Coronary artery (tissue), 2 donors: ENCODE measurements at places on chromosomes 5 and 9.

DNA sequence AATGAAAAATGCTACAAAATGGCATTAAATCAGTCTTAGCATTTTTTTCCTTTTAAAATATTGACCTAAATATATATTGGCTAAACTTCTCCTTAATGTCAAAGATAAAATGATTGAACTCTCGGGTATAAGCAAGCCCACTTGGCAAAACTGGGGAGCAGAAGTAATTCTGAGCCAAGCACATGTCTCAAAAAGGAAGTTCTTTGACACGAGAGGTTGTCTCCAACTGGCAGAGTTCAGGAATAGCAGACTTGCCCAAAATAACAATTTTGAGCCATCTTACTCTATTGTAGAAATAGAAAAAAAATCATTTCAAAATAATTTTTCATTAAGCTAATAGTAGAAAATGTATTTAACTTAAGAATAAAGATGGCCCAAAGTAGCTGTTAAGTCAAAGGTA is 10.4 kb upstream of the MLLT3 start:
- no peak for DNase-seq

GRCh38 chr9:95409650-95410426 is 92.3 kb upstream of the FANCC start:
- DNase-seq, result no peak

- no peak for DNase-seq
Observed at GRCh38 chr9:130732136-130732535, 38.6 kb downstream of the EXOSC2 start.

DNA sequence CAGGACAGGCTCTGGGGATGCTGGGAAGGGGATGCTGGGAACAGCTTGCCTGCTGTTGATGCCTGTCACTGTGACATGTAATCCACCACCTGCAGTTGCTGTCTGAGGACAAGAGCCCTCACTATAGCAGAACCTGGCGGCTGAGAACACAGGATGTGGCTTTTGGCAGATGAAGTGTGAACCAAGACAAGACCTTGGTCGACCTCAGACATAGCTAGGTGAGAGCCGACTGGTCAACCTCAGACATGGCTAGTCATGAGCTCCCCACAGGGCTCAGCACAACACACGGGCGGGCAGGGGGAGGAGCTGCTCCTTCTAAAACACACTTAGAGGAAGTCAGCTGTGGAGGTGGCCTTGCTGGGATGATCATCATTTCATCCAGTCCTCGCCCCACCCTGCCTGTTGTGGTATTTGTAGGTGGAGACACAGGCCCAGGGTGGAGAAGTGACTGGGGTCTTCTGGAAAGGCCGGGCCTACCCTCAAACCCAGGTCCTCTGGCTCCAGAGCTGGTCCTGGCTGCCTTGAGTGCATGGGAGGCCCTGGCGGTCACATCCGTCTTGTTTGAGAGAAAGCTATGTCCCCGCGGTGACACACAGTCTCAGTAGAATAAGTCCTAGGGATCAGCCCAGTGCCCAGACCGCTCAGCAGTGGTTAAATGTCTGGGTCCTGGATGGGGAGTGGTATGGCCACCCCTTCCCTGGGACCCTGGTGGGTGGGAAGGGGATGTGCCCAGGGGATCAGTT is 6.1 kb downstream of the SUSD3 start:
- DNase-seq, result no peak

GRCh38 chr9:86262492-86262891 is 3.0 kb upstream of the C9orf153 start:
- DNase-seq, result no peak

GRCh38 chr5:103582364-103582763 is 19.8 kb upstream of the NUDT12 start:
- DNase-seq, result no peak

GRCh38 chr9:132797861-132798659 is 80.0 kb downstream of the AK8 start:
- no peak for DNase-seq

- no peak for DNase-seq
Observed at GRCh38 chr5:115875447-115875846, 33.7 kb downstream of the AP3S1 start.

DNA sequence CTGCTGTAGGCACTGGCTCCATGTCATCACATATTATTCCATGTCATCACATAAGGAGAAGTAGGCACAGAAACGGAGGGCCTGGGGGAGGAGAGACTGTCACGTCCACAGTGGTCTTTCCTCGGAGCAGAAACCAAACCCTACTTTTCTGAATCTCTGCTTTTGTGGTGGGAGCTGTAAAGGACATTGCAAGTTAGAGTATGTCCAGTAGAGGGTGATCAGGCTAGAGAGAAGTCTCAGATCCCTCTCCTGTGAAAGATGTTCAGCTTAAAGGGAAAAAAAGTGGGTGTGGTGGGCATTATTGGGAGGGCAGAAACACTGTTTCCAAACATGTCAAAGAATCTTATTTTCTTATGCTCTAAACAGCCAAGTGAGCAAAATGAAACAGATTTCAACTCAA is 19.4 kb upstream of the FBP2 start:
- no peak for DNase-seq

- no peak for DNase-seq
Observed at GRCh38 chr9:127039492-127039891, 82.9 kb downstream of the ANGPTL2 start.

- no peak for DNase-seq
Observed at GRCh38 chr9:36063804-36064447, 27.2 kb downstream of the RECK start.

DNA sequence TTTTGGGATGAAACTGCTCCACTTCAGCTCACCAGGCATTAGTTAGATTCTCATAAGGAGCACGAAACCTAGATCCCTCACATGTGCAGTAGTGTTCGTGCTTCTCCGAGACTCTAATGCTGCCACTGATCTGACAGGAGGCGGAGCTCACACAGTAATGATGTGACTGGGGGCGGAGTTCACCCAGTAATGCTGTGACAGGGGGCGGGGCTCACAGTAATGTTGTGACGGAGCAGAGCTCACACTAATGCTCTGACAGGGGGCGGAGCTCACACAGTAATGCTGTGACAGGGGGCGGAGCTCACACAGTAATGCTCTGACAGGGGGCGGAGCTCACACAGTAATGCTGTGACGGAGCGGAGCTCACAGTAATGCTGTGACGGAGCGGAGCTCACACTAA is 27.1 kb upstream of the LRRC14B start:
- DNase-seq, result no peak

DNA sequence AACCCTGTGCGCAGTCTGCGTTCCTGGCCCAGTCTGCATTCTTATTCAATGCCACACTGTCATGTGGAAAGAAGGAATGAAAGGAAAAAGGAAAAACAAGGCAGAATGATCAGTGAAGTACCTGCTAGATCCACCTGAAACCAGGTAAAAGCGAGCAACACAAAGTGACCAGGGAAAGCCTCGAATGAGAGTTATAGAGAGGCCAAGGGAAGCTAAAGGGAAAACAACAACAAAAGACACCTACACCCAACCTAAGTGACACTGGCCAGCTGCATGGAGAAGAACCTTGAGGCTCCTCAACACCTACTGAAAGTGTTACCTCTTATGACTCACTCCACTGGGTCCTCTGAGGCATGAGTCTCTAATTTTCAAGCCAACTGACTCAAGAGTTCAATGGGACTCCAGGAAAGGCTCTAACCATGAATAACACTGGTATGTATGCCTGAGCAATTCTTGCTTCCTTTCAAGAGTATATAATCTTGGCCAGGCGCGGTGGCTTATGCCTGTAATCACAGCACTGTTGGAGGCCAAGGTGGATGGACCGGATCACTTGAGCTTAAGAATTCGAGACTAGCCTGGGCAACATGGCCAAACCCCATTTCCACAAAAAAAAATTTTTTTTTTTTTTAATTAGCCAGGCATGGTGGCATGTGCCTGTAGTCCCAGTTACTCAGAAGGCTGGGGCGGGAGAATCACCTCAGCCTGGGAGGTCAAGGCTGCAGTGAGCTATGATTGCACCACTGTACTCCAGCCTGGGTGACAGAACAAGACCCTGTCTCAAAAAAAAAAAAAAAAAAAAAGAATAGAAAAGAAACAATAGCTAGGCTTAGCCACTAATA is 29.0 kb downstream of the MTMR12 start:
- no peak for DNase-seq

- DNase-seq, result no peak
Observed at GRCh38 chr9:73219985-73220626, 68.4 kb downstream of the ANXA1 start.

- DNase-seq, result no peak
Observed at GRCh38 chr5:90868799-90869198, 310.2 kb downstream of the ADGRV1 start.

DNA sequence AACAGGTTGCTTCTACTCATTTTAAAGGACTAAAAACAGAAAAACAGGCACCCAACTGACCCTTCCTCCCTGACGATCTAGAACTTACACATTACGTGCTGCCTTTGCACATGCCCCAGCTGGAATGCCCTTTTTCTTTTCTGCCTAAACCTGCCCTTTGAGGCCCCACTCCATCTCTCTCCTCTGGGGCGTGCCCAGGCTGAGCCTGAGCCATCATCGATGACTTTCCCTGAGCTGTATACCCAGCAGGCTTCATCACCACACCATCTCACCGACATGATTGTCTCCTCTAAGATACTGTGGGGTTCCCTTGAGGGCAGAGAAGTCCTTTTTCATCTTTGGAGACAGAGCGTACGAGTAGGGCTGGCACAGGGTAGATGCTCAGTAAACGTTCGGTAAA is 24.1 kb upstream of the GABBR2 start:
- DNase-seq, result no peak

DNA sequence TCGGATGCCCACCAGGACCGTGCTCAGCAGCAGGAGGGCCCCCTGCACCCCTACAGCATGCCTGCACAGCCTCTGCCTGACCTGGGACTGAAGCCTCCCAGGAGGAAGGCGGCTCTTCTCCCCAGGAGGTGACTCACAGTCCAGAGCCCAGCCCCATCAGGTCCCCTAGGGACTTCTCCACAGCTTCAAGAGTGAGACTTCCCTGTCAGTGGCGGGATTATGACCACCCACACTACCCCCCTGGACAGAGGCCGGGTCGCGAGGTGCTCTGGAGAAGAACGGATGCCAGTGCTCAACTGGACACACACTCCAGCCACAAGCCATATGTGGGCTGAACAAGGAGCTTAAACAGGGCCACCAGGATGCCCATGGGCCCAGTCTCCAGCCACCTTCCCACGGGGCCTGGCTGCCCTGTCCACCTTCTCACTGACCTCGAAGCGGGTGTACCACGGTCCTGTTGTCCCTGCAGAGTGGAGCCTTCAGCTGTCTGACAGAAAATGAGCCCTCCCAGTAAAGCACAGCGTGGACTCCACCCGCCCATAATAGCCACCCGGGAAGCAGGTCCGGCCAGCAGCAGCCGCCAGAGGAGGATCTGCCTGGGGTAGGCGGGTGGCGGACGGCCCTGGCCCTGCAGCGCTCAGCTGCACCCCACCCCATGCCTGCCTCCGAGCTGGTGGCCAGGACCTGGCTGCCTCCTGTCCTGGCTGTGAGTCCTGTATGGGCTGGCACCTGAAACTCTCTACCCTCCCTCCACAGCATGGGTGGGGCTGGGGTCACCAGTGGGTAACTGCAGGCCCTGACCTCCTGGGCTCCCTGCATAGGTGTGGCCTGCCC is 54.7 kb downstream of the SEMA4D start:
- DNase-seq, result no peak

DNA sequence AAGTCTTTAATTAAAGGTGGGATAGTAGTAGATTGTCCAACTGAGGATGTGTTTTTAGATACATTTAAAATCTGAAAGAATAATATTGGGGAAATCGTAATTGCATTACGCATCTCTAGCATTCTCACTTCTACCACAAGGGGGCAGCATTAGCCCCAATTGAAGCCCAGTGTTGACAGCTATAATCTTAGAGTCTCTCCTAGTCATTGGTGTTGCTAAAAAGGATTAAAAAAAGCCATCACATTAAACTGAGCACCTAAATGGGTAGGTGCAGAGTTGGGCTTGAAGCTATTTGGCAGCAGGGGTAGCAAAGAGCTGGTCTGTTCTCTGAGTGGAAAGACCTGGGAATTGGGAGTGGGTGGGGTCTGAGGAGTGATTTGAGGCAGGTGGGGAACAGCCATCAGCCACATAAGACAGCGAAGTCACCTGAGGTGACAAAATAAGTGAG is 177.2 kb downstream of the OSTF1 start:
- DNase-seq, result no peak

GRCh38 chr5:43314724-43315123 is 1.5 kb upstream of the HMGCS1 start:
- no peak for DNase-seq

GRCh38 chr5:109563739-109564138 is 126.0 kb upstream of the MAN2A1 start:
- no peak for DNase-seq

GRCh38 chr5:177310757-177311391 is 824 bp downstream of the MXD3 start:
- no peak for DNase-seq

- DNase-seq, result no peak
Observed at GRCh38 chr5:40869384-40869783, 28.2 kb downstream of the CARD6 start.

GRCh38 chr5:34586117-34586885 is 69.8 kb upstream of the RAI14 start:
- no peak for DNase-seq

DNA sequence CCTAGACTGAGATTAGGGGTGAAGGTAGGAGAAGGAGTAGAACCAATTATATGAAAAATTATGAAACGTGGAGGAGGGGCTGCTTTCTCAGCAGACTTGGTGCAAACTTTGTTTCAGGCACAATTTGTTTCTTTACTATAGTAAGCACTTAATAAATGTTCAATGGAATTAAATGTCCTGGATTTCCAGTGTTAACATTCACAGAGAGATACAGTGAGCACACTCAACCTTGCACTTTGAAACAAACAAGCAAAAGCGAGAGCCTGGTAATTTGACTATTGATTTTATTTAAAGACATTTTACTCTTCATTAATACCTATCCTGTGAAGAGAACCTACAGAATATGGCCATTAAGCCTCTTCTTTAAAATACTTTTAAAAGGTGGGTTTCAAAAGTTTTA is 933 bp downstream of the LECT2 start:
- no peak for DNase-seq

GRCh38 chr9:99720455-99721050 is 101.1 kb upstream of the NR4A3 start:
- no peak for DNase-seq

- DNase-seq, result no peak
Observed at GRCh38 chr5:154575546-154576428, 97.8 kb upstream of the HAND1 start.

- no peak for DNase-seq
Observed at GRCh38 chr9:108257382-108257781, 598.4 kb downstream of the ACTL7B start.

DNA sequence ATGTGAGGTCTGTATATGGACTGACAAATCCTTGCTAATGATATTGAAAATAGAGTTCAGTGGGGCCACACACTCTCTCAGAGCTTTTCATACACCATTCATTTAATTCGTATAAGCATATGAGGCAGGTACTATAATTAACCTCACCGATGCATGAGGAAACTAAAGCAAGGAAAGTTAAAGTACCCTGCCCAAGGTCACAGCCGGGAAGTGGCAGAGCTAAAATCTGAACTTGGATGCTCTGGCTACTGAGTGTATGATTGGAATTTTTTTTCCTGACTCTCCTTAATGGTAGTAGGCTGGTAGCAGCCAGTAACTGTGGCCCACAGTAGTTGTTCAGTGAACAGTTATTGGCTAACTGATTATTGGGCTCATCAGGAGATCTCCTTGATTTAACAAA is 135.3 kb downstream of the NUDT12 start:
- DNase-seq, result no peak
